NCI-H2081 treated with DMSO at 0.1 percent for 48 hours (cell line): ENCODE measurements at places on chromosomes 12 and 14.

GRCh38 chr12:7116916-7117315 lies 7.9 kb upstream of the C1RL start:
- no peak for DNase-seq

DNA sequence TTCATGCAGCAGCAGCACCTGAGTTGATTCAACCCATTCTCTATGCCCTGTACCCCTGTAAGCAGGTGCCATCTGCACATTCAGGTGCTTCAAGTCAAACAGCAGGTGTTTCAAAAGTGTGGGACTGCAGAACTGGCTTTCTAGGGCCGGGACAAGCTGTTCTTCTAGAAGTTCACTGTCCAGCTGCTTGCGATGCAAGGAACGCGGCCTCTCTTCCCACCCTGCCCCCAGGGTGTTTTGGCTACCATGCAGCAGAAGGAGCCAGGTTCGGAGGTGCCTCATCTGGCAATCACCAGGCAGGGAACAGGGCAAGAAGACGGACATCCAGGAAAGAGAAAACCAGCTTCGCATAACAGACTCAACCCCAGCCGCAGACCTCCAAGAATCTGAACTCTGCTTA lies 35.2 kb downstream of the TMEM132D start:
- DNase-seq: no peak

- DNase-seq: no peak
Measured at GRCh38 chr14:31949709-31950108, 127.4 kb upstream of the ARHGAP5 start.

DNA sequence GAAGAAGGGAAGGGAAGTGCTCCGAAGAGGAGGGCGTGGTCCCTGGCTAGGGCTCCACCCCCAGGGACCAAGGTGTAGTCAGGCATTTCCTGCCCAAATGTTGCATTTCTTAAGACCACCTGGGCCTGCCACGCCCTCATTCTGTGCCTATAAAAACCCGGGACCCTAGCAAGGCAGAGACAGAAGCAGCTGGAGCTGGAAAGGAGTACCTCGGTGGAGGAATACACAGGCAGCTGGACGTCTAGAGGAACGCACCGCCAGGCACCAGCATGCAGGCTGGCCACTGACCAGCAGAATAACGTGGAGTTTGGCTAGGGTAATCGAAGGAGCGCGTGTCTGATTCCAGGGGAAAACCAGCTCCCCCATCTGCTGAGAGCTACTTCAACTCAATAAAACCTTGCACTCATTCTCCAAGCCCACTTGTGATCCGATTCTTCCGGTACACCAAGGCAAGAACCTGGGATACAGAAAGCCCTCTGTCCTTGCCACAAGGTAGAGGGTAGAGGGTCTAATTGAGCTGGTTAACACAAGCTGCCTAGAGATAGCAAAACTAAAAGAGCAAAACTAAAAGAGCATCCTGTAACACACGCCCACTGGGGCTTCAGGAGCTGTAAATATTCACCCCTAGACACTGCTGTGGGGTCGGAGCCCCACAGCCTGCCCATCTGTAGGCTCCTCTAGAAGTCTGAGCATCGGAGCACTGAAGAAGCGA lies 21.0 kb downstream of the CFL2 start:
- no peak for DNase-seq

GRCh38 chr14:104580961-104581360 lies 1.4 kb downstream of the C14orf180 start:
- DNase-seq: no peak

DNA sequence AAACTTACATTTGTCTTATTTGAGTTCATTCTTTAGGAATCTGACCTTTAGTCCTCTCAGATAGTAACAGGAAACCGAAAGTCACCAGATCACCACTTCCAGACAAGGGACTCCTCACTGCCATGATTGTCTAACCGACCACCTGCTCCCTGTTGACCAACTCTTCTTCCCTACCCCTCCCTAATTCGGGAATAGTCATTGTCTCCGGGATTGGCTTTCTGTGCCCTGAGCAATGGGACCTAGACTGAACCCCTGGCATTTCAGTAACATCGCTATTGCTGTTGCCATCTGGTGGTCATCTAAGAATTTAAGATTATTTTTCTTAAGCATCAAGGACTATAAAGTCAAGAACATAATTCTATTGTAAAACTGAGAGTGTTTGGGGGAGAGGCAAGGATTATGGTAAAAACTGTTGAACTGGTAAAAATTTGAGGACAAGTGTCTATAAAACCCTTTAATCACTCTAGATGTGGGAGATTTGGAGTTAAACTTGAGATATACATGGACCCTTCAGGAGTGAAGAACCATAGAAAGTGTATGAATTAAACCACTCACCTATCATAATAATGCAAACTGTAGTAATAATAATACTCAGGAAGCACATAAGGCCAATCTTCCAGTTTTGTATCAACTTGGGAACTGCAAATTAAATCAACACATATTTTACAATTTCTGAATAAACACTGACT lies 6.3 kb downstream of the CLEC2A start:
- no peak for DNase-seq

- DNase-seq: no peak
Measured at GRCh38 chr14:24243336-24243836, 963 bp upstream of the TINF2 start.

DNA sequence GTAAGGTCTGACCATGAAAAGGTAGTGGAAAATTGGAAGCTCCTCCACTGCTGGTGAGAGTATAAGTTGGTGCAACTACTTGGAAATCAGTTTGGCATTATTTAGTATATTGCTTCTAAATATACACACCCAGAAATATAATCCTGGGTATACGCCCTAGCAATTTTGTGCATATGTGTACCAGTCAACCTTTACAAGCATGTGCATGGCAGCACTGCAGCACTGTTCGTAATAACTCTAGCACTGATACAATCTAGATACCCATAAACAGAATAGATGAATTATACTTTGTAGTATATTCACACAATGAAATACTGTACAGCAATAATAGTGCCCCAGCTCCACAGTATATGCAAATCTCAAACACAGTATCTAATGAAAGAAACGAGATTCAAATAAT lies 265.9 kb downstream of the EMP1 start:
- DNase-seq: no peak

GRCh38 chr12:30457621-30458289 lies 237.9 kb downstream of the IPO8 start:
- DNase-seq: no peak

GRCh38 chr12:119225454-119225853 lies 46.7 kb downstream of the HSPB8 start:
- no peak for DNase-seq

DNA sequence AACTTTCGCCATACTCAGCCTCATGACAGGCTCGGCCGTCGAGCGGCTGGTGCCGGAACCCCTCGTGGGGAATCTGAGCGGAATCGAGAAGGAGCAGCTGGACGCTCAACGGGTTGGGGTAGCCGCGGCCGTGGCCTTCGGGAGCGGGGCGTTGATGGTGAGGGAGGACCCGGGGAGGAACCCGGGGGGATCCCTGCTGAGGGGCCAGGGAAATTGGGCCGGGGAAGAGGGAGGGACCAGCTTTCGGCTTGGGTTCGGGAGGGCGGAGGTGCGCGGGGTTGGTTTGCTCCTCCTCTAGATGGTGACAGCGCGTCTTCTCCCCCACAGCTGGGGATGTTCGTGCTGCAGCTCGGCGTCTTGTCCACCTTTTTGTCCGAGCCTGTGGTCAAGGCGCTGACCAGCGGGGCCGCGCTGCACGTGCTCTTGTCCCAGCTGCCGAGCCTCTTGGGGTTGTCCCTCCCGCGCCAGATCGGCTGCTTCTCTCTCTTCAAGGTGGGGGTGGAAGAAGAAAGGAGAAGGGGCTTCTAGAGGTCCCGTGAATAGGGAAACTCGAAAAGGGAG lies 9.8 kb downstream of the ARHGEF25 start:
- DNase-seq: no peak

DNA sequence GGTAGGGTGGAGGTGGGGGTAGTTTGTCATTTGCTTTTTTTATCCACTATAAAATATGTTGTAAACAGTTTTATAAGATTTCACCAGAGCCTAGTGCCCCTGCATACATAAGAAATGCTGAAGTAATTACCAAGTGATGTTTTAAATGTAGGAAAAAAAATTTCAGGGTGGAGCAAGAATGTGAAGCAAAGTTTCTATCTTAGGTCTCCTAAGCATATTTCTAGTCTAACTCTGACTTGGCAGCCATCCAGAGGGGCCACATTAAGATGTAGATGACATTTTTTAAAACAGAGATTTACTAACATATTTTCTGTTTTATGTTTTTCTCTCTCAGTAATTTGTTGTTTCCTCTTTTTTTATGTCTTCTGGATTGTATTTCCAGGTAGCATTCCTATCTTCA lies 15.8 kb upstream of the KRAS start:
- no peak for DNase-seq

DNA sequence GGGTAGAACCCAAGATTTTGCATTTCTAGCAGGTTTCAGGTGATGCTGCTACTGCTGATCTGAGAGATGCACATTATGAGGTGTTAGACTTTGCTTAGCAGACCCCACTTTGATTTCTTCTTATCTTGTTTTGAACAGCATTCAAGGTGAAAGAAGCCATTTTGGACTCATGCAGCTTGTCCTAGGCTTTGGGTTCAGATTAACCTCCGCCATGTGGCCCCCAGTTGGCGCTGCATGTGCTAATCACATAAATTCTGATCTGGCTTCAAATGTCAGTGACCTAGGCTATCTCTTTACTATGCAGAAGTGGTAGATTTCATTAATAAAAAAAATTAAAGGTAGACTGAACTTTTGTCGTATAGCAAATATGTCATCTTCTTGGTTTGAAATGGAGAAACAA lies 89.8 kb upstream of the DYRK2 start:
- DNase-seq: no peak

DNA sequence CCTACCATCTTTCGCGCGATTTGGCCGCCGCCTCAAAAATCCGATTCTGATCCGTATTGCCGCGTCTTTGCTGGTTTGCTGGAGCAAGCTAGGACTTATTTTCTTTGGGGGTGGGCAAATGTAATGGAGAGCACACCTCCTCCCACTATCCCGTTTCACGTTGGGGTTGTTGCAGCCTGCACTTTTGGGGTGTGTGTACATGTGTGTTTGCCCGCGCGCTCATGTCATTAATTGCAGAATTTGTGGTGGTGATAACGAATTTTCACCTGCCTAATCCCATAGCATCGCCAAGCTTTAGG lies 657 bp downstream of the METAP2 start:
- no peak for DNase-seq

DNA sequence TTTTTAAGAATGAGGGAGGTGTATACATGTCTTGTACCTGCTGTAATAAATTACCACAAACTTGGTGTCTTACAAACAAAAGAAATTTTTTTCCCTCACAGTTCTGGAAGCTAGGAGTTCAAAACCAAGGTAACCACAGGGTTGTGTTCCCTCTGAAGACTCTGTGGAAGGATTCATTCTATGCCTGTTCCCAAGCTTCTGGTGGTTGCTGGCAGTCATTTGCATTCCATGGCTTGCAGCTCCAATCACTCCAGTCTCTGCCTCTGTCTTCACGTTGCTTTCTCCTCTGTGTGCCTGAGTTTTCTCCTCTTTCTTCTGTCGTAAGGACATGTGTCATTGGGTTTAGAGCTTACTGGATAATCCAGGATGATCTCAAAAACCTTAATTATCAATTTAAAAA lies 15.4 kb upstream of the ZNF641 start:
- no peak for DNase-seq

DNA sequence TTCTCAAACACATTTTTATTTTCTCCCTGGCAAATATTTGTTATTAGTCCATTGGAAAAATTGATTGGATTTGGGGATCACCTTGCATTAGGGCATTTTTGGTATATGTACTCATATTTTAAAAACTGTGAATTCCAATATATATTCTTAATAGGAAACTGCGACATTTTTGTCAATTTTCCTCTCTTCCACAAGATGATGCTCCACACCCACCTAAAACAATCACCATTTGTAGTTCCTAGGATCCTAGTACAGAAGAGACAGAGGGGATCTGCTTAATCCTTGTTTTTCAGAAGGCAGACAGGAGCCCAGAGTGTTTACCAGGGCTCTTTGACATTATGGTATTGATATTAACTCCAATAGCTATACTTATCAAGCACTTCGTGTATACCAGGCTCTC lies 22.8 kb upstream of the OASL start:
- no peak for DNase-seq

DNA sequence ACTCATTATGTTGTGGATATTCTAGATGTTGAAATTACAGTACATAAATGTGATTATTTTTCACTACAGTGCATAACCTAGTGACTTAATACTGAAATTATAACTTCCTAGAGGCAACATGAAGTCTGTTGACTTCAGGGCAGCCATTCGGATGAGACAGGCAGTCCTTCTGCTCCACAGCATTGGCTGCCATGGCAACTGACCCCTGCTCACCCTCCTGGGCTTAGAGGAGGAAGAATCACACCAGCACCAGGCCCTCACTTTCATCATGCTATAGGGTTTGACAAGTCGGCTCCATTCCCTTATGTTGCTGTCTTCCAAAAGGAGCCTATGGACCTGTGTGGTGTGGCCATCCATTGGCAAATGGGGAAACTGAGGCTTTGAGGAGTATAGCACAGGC lies 233.5 kb upstream of the TMEM132C start:
- no peak for DNase-seq

GRCh38 chr12:131323879-131324278 lies 370.2 kb downstream of the ADGRD1 start:
- no peak for DNase-seq

- DNase-seq: no peak
Measured at GRCh38 chr14:61977217-61977616, 215.0 kb downstream of the SNAPC1 start.

- DNase-seq: no peak
Measured at GRCh38 chr12:76726626-76727025, 37.3 kb upstream of the ZDHHC17 start.

GRCh38 chr12:104064842-104065427 lies 604 bp downstream of the HCFC2 start:
- DNase-seq: no peak

GRCh38 chr14:99736603-99737371 lies 52.7 kb downstream of the CYP46A1 start:
- DNase-seq: no peak

DNA sequence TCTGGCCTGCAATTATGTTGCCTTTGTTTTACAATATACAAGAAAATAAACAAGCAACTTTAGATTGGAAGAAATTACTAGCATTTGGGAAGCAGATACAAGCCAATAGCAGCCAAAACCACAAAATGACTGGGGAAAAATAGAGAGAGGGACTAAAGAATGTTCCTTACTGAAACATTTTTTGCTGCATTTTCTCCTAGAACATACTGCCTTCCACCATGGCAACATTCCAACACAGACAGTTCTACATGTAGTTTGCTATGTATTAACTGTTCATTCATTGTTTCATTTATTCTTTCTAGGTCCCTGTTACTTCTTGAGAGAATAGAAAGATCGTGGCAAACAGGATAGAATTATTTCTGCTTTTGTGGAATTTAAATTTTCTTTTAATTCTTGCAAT lies 530.2 kb downstream of the RPS29 start:
- no peak for DNase-seq

GRCh38 chr12:131025939-131026702 lies 72.4 kb downstream of the ADGRD1 start:
- no peak for DNase-seq

DNA sequence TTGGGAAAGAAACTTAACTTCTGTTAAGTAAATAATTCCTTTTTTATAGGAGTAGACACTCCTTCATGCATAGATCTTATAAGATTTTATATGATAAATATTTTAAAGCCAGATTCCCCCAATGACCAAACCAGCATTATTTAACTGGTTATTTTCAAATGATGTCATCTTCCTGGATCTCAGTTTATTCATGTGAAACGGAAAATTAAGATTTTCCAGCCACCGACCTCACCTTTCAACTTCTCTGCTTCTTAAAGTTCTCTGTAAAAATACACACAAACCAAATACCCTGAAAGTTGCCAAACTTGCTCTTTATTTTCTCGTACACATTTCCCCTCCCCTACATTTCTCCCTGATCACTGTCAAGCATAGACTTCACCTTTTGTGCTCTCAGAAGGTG lies 364.2 kb downstream of the GALC start:
- no peak for DNase-seq
